ENCODE measurements at places on chromosomes 2 and 18.

DNA sequence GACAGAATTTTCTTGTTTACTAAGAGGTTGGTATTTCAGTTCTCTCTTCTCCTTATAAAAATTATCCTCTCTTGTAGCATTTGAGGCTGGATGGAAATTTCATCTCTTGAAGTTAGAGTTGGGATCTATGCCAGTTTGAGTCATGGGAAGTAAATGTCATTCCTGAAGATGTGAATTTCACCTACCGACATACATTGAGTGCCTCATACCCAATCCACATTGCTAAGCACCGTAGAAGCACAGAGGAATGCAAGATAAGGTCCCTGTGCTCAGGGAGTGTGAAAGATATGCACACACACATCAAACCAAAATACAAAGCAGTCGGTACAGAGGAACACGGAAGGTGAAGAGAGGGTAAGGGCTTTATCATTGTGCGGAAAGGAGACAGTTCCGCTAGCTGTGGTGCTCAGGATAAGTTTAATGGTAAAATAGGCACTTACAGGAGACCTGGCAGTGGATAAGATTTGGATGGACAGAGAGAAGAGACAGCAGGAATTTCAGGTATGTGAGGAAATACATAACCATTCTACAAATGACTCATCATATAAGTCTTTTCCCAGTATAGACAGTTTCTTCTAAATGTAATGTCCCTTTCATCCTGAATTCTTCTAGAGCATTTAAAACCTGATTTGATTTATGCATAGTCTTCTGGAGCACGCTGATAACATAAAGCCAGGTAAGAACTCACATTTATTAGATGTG lies 205.3 kb upstream of the ST6GAL2 start:
- H3K36me3 ChIP-seq: no peaks in the 10 kb centered on the region
- H3K4me3 ChIP-seq: no peak overlapping the region
- H3K27me3 ChIP-seq: no peaks in the 10 kb centered on the region
- no peaks in the 10 kb centered on the region for H3K4me1 ChIP-seq
- H3K27ac ChIP-seq: no peak overlapping the region

- DNase-seq: no peak
- peaks cover 50% of the 10 kb centered on the region for H3K4me1 ChIP-seq
- H3K36me3 ChIP-seq: peaks cover 15% of the 10 kb centered on the region
- H3K4me3 ChIP-seq: peak overlapping the region; percentile 70
Measured at GRCh38 chr2:225037415-225038230, 4.6 kb downstream of the DOCK10 start.

DNA sequence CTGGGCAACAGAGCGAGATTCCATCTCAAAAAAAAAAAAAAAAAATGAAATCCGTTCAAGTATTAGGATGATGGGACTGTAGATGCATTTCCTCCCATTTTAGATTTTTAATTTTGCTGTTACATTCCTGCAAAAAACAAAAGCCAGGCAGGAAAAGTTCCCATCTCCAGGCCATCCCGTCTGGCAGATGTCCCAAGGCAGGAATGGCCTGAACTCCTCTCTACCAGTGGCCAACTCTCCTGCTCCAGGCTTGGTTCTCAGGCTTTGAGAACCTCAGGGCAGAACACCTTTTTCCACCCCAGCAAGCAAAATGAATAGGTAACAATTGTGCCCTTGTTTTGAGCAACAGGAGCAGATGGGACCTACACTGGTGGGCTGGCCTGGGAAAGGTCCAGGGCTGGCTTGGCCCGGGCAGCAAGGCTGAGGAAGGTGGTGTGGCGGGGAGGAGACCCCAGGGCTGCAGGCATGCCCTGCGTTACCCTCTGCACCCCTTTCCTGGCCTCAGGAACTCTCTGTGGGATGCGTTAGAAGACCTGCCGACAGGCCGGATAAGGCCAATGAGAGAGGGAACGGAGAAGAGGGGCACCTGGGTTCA lies 86.0 kb downstream of the FAM210A start:
- H3K27me3 ChIP-seq: no peaks in the 10 kb centered on the region
- no peak overlapping the region for H3K4me3 ChIP-seq
- DNase-seq: no peak
- peaks cover 5% of the 10 kb centered on the region for H3K4me1 ChIP-seq
- no peak overlapping the region for H3K27ac ChIP-seq

- no peak overlapping the region for H3K27ac ChIP-seq
- no peak for DNase-seq
- no peaks in the 10 kb centered on the region for H3K27me3 ChIP-seq
- no peak overlapping the region for H3K4me3 ChIP-seq
- peaks cover 33% of the 10 kb centered on the region for H3K36me3 ChIP-seq
Measured at GRCh38 chr2:177518754-177519153, 126.2 kb downstream of the AGPS start.

DNA sequence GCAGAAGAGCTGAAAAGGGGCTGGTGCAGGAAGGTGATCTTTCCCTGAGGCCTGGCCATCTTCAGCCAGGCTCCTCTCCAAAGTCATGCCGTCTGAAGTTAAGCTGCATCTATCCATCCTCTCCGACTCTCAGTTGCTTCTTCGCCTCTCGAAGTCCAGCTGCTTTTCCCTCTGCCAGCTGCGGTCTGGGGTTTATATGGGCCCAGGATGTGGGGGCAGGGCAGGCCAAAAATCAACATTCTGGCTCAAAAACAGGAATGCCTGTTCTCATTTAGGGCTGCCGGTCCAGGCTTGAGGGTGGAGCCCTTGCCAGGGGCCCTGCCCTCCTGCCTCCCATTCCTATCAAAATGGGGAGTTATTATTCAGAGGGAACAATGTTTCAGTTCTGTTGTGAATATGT lies 31.2 kb downstream of the CREG2 start:
- H3K4me1 ChIP-seq: peaks cover 12% of the 10 kb centered on the region
- H3K27ac ChIP-seq: no peak overlapping the region
- no peak overlapping the region for H3K4me3 ChIP-seq
- no peak for DNase-seq
- no peaks in the 10 kb centered on the region for H3K27me3 ChIP-seq
- no peaks in the 10 kb centered on the region for H3K36me3 ChIP-seq
